ENCODE measurements at places on chromosomes 3 and 15.

DNA sequence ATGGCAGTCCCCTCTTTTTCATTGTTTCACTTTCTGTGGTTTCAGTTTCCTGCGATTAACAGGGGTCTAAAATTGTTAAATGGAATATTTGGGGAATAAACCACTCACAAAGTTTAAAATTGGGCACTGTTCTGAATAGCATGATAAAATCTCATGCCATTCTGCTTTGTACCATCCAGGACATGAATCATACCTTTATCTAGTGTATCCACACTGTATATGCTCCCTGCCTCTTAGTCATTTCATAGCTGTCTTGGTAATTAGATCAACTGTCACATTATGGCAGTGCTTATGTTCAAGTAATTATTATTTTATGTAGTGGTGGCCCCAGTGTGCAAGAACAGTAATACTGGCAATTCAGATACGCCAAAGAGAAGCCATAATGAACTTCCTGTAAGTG is 734.5 kb downstream of the ZPLD1 start:
- DNase-seq: peak; percentile 56

- no peak for DNase-seq
These were observed 9.2 kb downstream of the CP start for GRCh38 chr3:149212386-149212785.

DNA sequence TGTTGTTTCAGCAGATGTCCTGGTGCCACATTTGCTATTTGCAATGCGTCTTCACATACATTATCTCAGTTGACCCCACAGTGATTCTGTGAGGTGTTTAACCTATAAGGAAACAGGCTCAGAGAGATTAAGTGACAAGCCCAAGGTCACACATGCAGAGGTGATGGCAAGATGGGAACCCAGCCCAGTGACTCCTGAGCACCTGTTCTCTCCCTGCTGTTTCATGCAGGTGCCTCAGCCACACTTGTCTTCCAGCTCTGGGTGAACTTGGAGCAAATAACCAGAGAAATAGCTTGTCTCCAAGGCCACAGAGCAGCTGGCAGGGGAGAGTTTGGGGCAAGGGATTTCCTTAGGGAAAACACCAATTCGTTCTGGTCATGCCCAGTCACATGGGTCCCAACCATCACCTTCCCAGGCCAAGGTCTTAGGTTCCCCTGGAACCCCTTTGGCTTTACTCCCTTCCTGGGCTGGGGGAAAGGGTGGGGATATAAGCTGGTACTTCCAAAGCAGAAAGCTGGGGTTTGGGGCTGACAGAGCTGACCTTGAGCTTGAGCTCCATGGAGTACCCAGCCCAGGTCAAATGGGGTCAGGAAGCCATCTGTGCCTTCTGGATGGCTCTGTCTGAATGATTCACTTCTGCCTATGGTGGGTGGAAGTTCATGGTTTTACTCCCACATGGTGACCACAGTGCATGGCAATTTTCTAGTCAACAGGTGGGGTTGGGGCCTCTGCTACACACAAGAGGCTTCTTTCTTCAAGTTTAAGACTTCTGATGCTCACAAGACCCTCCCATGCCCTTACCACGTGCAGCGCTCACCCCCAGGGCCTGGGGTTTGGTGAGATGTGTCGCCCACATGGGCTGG is 22.4 kb downstream of the LIPC start:
- DNase-seq: no peak

DNA sequence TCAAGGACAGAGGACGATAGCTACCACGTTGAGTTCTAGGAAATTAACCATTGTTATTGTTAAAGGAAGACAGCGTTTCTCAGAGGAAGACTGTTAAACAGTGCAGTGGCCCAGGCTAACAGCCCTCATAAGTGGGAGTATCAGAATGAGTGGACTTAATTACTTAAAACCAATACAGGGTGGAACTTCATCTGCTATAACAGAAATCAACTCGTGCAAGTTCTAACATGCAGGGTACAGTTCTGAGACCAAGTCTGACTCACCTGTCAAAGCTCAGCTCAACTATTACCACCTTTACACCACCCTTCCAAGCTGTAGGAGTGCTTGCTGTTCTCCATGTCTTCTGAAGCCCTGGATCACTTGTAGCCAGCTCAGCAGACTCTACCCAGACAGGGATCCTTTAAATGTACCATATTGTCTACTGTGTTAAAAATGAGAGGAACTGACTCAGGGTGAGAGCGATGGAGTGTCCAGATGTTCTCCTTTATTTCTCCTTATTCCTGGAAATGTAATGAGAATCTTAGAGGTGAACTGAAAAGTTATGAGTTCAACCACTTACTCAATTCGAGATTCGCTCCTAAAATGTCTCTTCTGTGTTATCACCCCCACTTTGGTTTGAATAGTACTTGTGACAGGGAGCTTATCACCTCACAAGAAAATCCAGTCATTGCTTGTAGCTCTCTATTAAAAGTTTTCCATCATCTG is 26.5 kb downstream of the CD86 start:
- DNase-seq: no peak

DNA sequence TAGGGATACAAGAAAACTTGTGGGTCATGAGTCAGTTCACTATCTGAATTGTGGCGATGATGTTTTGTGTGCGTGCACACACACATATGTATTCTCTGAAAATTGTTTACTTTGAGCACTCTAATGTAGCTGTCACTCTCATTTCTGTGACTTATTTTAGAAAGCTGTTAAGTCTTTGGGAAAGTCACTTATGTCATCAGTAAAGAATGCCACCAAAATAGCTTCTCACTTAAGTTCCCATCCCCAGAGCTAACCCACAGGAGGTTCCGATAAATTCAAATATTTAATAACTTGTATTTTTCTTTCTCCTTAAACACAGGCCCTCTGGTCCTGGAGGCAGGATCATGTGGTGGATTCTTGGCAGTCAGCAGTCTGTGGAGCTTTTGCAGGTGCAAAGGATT is 138.3 kb downstream of the LRIG1 start:
- peak; percentile 71 for DNase-seq

- peak; percentile 82 for DNase-seq
These were observed 121.4 kb upstream of the PHLDB2 start for GRCh38 chr3:111737706-111738086.

- DNase-seq: no peak
These were observed 58.3 kb upstream of the KY start for GRCh38 chr3:134709076-134709475.

GRCh38 chr3:168493412-168494205 is 397.9 kb upstream of the GOLIM4 start:
- DNase-seq: no peak

DNA sequence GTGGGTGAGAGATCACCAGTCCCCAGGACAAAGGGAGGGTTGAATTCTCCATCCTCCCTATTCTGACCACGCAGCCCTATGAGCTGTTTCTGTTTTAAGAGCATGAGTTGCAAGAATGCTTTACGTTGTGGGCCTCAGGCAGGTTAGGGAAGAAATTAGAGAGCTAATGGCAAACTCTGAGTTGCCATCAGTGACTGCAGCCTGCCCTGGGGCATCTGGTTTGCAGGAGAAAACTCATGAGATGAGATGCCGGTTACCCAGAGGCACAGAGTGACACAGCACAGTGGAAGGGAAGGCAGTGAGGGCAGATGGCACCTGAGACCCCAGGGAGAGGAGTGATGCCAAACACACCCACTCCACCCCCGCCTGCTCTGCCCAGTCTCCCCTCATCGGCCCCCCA is 265.3 kb downstream of the CD47 start:
- no peak for DNase-seq

DNA sequence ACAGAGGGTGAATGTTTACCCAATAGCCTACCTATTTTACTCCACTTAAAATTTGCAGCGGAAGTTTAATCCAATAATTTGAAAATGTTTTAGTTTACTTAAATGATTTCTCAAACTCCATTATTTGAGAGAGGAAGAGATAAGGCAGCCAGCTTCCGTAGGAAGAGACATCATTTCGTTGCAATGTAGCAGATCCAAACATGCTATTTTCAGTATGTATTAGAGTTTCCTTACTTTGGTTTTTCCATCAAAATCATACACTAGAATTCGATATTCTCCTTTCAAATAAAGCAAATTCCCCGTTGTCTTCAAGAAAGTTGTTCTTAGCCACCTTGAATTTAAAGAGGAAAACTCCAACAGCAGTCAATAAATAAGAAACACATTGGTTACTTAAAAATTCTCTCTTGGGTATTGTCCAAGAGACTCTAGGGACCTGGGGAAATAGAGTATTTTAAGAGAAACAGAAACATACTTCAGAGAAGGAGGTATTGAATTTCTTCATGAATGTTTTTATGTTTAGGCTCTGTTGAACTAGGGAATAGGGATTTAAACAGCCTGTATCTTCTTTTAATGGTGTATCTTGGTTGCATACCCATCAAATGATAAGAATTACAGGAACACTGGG is 324.5 kb upstream of the GBE1 start:
- DNase-seq: no peak

DNA sequence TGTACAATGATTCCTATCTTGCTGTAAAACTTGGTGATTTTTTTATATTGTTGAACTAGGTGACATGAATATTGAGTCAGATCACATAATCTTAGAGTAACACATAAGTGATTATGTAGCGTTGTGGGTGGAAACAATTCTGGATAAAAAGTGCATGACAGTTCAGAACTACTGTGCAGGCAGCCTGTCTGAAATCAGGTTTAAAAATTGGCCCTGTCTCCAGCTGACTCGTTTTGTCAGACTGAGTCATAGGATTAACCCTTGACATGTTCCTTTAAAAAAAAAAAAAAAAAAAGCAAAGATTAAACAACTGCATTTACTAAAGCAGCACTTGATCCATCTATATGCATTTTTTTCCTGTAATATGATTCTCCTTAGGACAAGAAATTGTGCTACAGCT is 160.0 kb upstream of the CGNL1 start:
- peak; percentile 88 for DNase-seq

DNA sequence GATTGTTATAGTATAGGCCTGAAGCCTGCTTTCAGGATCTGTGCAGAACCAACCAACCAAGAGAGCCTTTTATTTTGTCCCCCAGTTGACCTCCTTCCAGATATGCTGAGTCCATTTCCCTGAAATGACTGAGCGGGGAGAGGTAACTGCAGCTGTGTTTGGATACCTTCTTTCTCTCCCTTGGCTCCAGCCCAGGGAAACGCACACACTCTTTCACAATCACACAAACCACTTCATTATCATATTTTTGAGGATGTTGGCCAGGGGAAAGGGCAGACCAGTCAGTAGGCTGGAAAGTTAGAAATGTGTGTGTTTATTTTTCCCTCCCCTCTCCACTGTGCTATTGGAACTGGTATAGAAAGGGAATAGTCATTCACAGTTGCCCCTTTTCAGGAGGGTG is 417.7 kb upstream of the TBL1XR1 start:
- DNase-seq: peak; percentile 4

DNA sequence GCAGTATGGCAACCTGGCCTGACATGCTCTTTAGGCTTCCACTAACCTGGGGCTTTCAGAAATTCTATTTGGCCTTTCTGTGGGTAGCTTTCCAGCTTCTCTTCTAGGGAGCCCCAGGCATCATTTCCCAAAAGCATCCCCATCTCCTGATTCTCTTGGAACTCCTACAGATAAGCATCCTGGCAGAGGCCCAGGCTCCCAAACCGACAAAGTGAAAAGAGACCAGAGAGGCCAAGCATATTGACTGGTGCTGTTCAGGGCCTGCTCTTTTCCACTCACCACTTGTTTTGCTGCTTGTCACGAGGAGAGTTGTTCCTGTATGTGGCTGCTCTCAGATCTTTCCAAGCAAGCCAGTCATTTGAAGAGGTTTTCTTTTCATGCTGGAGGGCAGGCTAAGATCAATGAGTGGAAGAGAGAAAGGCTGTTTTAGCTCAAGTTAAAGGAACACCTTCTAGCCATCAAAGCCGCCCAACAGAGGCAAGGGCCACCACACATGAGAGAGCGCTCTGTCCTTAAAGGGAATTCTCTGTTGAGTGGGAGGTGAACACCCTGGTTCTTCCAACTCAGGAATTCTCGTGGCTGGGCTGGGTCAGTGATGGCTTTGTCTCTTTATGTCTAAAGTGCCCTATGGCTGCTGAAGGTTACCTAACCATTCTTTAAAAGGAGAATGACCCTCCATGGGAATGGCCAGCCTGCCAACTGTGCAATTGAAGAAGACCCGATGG is 31.1 kb upstream of the NR2E3 start:
- no peak for DNase-seq

- no peak for DNase-seq
These were observed 16.1 kb upstream of the APH1B start for GRCh38 chr15:63261311-63261710.

DNA sequence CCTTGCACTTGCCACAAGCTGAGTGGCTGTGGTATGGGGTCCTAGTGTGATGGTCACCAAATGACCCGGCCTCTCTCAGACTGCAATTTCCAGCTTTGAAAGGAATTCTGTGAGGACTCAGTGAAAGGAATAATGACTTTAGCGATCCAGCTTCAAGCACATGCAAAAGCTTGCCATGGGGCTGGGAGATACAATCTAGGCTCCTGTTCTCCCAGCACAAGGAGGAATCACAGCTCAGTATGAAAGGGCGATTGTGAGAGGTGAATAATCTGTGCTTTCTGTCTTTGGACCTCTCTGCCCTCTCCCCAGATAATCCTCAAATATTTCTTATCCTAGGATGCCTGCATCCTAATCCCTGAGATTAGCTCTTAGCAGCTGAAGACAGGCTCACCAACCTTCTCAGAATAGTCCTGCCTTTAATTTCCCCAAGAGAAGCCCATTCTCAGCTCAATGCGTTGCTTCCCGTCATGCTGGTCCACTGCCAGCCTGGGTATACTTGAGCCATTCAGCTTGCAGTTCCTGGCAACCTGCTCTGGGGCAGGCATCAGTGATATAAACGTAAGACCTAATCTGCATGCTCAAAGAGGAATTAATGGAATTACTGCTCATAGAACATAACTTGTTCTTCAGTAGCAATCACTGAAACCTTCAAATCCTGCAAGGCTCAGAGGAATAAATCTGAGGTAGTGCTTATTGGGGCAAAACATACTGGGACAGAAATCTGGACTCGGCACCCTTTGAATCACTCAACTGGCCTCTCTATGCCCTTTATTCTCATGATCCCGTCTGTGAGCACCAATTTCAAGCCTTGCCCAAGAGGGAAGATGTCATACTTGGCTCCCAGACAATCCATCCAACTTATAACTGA is 15.1 kb downstream of the TLNRD1 start:
- no peak for DNase-seq

DNA sequence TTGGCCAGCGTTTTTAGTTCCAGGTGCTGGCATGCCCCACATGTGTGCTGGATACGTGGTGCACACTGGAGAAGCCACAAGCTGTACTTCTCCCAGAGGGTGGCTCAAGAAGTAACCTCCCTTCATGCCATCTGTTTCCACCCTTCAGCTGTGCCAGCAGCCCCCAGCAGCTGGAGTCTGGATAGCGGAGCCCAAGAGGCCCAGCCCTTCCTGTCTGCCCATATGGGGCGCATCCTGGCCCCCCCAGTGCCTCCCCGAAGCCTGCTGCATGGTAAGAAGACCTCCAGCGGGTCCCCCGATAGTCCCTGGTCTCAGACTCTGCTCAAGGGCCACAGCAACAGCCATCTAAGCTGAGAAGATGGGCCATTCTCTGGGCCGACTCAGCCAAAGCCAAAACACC is 5.8 kb upstream of the MANF start:
- no peak for DNase-seq

GRCh38 chr3:53668872-53669271 is 174.5 kb downstream of the CACNA1D start:
- DNase-seq: peak; percentile 28
